Endothelial cell of umbilical vein (primary cell): ENCODE measurements at places on chromosomes 3 and 15. TPM values are rescaled to one million over a fixed set of nuclear protein-coding genes. Genes with fewer than 3 reads are reported as not detected.

CDHR4 gene
- not detected in 2 replicates for total RNA-seq

DNA sequence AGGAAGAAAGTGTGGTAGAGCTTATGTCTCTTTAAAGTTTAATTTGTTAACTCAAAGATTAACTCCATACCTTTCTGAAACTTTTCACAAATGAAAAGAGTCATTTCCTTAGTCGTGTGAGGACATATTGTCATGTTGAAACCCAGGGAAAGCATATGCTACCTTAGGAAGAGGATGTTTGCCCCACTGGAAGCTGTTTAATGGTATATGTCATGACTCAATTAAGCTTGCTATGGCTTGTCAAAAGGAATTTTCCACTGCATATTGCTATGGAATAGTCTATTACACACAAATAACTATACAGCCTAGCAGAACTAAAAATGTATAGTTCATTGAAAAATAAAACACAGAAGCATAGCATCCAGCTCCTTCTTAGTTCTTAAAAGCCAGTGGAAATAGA is 69.9 kb downstream of the NSUN3 start:
- H3K27ac ChIP-seq, result no peak overlapping the region
- DNase-seq, result no peak
- H3K27me3 ChIP-seq, result no peaks in the 10 kb centered on the region
- H3K4me3 ChIP-seq, result no peak overlapping the region

- DNase-seq, result peak; percentile 96
- no peak overlapping the region for H3K4me3 ChIP-seq
- peaks cover 2% of the 10 kb centered on the region for H3K36me3 ChIP-seq
- peaks cover 56% of the 10 kb centered on the region for H3K4me1 ChIP-seq
- H3K27ac ChIP-seq, result peak overlapping the region; percentile 97
Measured at GRCh38 chr15:95302809-95303208, 1027.7 kb upstream of the NR2F2 start.

GRCh38 chr15:33656168-33656567 is 312.1 kb upstream of the CHRM5 start:
- H3K27ac ChIP-seq, result no peak overlapping the region
- H3K36me3 ChIP-seq, result no peaks in the 10 kb centered on the region
- DNase-seq, result no peak
- no peaks in the 10 kb centered on the region for H3K4me1 ChIP-seq

DNA sequence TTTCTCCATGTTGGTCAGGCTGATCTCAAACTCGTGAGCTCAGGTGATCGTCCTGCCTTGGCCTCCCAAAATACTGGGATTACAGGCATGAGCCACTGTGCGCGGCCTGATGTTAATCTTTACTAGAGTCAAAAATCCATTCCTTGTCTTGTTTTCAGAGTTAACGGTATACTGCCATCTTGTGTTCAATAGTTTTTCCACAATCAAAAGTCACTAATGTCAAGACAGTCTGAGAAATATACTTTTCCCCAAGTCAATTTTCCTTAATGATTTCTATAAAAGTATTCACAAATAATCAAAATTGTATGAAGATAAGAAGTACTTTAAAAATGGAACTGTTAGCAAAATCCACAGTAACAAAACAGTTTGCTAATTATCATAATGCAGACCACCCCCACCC is 8.5 kb downstream of the CRBN start:
- H3K27me3 ChIP-seq, result no peaks in the 10 kb centered on the region
- no peak overlapping the region for H3K27ac ChIP-seq
- H3K36me3 ChIP-seq, result peaks cover 9% of the 10 kb centered on the region
- peak; percentile 76 for DNase-seq
- peaks cover 20% of the 10 kb centered on the region for H3K4me1 ChIP-seq

DNA sequence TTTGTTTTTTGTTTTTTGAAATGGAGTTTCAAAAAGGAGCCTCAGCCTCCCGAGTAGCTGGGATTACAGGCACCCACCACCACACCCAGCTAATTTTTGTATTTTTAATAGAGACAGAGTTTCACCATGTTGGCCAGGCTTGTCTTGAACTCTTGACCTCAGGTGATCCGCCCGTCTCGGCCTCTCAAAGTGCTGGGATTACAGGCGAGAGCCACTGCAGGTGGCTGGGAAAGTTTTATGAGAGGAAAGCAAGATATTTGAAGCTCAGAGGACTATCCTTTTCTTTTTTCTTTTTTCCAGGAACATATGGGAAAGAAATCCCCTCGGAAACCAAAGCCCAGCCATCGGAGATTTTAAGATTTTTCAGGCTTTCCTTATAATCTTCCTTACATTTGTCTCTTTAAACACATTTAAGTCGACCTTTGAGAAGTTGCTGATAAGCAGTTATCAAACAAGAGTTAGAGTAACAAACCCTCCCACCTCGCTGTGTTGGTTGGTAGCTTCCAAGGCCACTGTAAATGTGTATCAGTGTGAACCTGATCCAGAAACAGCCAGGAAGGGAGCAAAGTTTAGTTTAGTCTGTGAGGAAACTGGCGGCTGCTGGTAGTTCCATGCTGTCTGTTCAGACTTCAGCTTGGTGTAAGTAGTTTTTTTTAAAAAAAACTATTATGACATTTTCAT is 34.5 kb upstream of the MAP3K13 start:
- DNase-seq, result no peak
- H3K36me3 ChIP-seq, result no peaks in the 10 kb centered on the region
- peaks cover 3% of the 10 kb centered on the region for H3K4me1 ChIP-seq
- H3K27ac ChIP-seq, result no peak overlapping the region

DNA sequence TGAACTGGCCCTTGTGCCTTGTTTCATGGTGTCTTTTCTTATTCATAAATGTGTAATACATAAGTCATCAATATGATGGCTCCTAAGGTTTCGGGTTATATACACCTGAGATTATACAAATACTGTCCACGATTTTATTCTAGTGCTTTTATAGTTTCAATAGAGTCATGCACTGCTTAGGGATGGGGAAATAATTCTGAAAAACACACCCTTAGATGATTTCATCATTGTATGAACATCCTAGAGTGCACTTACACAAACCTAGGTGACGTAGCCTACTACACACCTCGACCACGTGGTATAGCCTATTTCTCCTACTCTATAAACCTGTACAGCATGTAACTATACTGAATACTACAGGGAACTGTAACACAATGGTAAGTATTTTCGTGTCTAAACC is 988.8 kb upstream of the NR2F2 start:
- H3K27ac ChIP-seq, result no peak overlapping the region
- no peaks in the 10 kb centered on the region for H3K4me1 ChIP-seq
- no peaks in the 10 kb centered on the region for H3K36me3 ChIP-seq
- H3K27me3 ChIP-seq, result no peaks in the 10 kb centered on the region
- no peak overlapping the region for H3K4me3 ChIP-seq

- peak overlapping the region; percentile 22 for H3K27ac ChIP-seq
- no peaks in the 10 kb centered on the region for H3K27me3 ChIP-seq
- peak; percentile 32 for DNase-seq
- H3K4me1 ChIP-seq, result peaks cover 11% of the 10 kb centered on the region
- H3K36me3 ChIP-seq, result no peaks in the 10 kb centered on the region
Measured at GRCh38 chr3:33278163-33278562, 921 bp downstream of the FBXL2 start.

DNA sequence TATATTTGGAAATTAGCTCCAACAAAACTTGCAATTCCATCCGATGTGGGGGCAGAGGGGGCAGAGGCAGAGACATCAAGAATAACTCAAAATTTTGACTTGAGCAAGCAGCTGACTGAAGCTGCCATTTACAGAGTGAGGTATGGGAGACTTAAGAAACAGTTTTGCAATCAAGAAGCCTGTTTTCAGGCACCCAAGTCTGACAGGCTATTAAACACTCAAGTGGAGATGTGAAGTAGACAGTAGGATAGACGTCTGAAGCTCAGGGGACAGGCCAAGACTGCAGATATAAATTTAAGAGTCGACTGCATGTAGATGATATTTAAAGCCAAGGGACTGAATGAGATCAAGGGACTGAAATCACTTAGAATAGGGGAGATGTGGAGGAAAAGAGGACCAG is 9.9 kb upstream of the SH3BP5 start:
- peaks cover 3% of the 10 kb centered on the region for H3K27me3 ChIP-seq
- H3K4me1 ChIP-seq, result peaks cover 9% of the 10 kb centered on the region
- DNase-seq, result no peak
- H3K36me3 ChIP-seq, result no peaks in the 10 kb centered on the region
- H3K4me3 ChIP-seq, result no peak overlapping the region
- no peak overlapping the region for H3K27ac ChIP-seq

GRCh38 chr3:101518421-101518871 is 5.4 kb upstream of the SENP7 start:
- DNase-seq, result peak; percentile 30
- H3K36me3 ChIP-seq, result no peaks in the 10 kb centered on the region
- no peak overlapping the region for H3K27ac ChIP-seq
- H3K4me1 ChIP-seq, result peaks cover 42% of the 10 kb centered on the region
- no peak overlapping the region for H3K4me3 ChIP-seq

DNA sequence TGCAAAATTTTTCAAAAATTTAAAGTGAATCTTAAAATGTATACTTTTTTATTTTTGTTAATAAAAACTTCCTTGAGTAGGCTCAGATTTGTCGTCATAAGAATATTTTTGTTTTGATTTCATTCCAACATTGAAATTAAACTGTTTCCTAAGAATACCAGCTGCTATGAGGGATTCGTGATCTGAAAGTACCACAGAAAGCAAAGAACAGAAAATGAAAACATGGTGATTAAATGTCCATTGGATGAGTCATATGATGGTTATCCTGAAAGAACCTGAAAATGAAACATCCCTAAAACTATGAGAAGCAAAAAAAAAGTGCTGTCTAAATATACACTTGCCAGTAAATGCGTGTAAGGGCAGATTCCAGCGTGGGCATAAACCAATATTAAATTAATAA is 143.8 kb downstream of the GMNC start:
- no peak for DNase-seq
- no peak overlapping the region for H3K27ac ChIP-seq
- no peaks in the 10 kb centered on the region for H3K4me1 ChIP-seq
- no peaks in the 10 kb centered on the region for H3K36me3 ChIP-seq
- no peaks in the 10 kb centered on the region for H3K27me3 ChIP-seq
